Activated CD4-positive, alpha-beta memory T cell treated with anti-CD3 and anti-CD28 coated beads, Interleukin-2, amount 10 ng/mL, durations not matched to agents 7 days and 5 days (primary cell): ENCODE measurements at places on chromosomes 13 and 19.

DNA sequence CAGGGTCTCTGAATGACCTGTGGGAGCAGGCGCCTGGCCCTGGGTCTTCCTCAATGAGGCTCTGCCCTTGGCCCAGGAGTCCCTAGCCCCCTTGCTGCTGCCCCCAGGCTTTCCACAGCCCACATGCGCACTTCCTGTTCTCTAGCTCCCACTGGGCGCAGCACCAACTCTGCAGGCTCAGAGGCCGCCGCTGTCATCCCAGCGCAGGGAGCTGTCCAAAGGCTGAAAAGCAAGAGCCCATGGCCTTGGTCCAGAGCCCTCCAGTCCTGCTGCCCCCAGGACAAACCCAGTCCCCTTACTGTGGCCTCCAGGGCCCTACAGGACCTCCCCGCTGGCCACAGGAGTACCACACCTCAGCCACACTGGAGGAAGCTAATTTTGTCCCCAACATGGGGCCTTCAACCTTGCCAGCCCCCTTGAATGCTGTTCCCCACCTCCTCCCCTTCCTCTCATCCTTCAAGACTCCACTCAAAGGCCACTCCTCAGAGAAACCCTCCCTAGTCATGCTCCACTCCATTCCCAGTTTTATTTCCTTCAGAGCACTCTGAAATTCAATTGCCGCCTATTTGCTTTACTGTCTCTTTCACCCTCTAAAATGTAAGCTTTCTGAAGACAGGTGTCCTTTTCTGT is 8.0 kb upstream of the POU2F2 start:
- peak; percentile 46 for DNase-seq

DNA sequence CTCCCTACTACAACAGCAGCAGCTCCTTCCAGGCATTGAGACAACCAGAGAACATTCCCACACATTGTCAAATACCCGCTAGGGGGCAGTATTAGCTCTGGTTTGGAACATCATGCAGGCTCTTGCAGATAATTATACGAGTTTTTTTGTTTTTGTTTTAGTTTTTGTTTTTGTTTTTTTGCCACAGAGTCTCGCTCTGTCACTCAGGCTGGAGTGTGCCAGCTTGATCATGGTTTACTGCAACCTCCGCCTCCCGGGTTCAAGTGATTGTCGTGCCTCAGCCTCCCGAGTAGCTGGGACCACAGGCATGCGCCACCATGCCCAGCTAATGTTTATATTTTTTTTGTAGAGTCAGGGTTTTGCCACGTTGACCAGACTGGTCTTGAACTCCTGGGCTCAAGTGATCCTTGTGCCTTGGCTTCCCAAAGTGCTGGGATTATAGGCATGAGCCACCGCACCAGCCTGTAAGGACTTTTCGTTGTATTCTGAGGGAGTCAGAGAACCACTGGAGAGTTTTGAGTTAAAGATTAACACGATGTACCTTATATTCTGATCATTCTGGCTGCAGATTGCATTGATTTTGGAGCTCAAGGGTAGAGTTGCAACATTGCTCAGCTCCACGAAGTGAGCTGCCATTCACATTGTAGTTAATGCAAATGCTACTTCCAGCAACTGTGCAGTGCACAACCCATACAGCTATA is 41.7 kb upstream of the CEACAM20 start:
- DNase-seq = peak; percentile 56

DNA sequence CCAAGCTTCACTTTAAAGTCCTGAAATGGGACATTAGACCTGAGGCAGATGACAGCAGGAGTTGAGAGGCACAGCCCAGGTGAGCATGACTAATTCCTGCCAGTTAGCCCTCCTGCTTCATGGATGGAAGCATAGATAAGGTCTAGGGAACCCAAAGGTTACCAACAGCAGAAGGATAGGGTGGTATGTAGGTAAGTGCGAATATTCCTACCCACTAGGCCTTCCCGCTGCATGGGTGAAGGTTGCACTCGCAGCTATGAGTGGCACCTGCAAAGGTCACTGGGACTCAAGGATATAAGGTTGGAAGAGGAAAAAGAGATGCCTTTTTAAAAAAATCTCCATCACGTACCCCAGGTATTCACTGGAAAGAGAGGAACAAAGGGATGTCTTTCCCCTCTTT is 12.2 kb upstream of the MLLT1 start:
- DNase-seq = no peak

DNA sequence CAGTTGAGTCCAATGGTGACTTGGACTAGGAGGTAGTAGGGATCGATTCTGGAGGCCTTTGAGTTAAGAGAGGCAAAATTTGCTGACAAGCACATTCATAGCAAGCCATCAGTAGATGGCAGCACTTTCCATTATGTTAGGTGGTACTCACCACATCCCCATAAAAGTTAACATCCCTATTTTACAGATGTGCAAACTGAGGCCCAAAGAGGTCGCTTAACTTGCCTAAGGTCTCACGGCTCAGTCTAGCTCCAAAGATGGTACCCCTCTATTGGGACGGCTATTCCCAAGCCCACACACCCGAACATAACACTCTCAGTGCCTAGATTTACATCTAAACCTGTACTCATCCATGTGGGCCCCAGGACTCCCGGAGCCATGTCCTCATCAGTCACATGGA is 21.5 kb upstream of the FOSB start:
- DNase-seq = no peak

GRCh38 chr13:27120011-27120410 is 51.6 kb downstream of the USP12 start:
- no peak for DNase-seq

DNA sequence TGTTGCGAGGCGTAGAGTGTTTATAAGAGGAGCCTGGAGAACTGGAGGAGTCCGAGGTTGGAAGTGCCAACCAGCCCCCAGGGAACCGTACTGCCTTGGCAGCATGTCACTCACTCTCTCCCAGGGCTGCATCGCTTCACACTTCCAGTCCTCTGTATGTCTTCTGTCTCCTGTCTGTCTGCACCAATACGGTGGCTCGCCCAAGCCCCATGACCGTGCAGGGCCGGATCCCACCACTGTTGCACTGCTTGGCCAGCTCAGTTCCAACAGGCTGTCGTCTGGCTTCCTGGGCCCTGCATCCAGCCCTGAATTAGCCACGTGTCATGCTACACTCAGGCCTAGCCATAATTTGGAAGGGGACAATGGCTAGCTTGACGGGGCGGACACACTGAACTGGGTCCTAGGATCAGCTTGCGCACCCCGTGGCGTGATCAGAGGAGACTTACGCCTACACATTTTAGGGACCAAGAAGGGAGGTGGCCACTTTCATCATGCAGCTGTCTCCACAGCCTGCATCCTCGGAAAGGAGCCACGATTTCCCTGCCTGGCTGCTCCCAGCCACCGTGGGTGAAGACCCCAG is 147.1 kb downstream of the URI1 start:
- no peak for DNase-seq

DNA sequence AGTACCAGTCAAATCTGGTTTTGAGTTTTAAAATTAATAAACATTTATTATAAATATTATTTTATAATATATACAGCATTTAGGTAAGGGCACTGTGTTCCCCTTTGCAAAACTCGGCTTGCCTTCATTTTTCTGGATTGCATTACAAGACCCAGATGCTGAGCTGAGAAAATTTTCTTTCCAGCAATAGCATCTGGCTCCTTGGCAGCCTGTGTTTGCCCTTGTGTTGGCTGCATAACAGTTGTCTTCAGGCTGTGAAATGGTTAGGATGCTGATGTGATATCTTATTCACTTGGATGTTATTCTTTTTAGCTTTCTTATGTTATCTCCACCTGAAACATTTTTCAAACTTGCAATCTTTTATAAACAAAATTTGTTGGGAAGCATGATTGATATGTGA is 784.4 kb downstream of the DACH1 start:
- no peak for DNase-seq

GRCh38 chr13:61994174-61994573 is 578.5 kb upstream of the PCDH20 start:
- no peak for DNase-seq

DNA sequence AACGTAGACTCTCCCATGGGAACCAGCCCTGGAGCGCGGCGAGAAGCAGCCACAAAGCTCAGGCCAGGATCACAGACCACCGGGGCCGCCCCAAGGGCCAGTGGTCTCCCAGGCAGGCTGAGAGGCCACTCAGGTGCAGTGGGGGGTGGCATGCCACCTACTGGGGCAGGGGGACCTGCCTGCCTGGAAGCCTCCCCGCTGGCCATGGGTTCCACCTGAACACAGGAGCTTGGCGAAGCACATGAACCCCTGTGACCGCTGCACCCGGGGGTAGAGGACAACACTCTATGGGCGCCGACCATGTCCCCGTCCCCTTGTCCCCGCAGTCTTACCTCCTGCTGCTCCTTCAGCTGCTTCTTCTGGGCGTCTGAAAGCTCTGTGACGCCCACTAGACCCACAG is 6.8 kb upstream of the TM6SF2 start:
- no peak for DNase-seq

- DNase-seq = peak; percentile 69
Measured at GRCh38 chr19:58181902-58182576, 822 bp upstream of the ZNF274 start.

- peak; percentile 66 for DNase-seq
Measured at GRCh38 chr13:79522583-79522982, 41.6 kb downstream of the NDFIP2 start.

- DNase-seq = no peak
Measured at GRCh38 chr13:51781246-51782022, 22.5 kb downstream of the DHRS12 start.

DNA sequence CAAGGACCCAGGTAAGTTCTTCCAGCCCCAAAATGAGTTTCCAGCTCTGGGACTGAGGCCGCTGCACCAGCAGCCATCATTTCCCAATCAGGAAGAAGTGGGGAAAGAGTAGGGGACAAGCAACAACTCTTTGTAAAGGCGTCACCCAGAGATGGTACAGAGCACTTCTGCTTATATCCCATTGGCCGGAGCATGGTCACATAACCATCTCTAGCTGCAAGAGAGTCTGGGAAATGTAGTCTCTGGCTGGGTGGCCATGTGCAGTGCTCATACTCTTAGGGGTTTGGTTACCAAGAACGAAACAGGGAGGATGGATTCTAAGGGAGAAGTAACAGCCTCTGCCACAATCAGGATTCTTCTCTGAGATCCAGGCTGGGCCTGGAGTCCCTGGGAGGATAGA is 26.3 kb downstream of the CKM start:
- DNase-seq = no peak

DNA sequence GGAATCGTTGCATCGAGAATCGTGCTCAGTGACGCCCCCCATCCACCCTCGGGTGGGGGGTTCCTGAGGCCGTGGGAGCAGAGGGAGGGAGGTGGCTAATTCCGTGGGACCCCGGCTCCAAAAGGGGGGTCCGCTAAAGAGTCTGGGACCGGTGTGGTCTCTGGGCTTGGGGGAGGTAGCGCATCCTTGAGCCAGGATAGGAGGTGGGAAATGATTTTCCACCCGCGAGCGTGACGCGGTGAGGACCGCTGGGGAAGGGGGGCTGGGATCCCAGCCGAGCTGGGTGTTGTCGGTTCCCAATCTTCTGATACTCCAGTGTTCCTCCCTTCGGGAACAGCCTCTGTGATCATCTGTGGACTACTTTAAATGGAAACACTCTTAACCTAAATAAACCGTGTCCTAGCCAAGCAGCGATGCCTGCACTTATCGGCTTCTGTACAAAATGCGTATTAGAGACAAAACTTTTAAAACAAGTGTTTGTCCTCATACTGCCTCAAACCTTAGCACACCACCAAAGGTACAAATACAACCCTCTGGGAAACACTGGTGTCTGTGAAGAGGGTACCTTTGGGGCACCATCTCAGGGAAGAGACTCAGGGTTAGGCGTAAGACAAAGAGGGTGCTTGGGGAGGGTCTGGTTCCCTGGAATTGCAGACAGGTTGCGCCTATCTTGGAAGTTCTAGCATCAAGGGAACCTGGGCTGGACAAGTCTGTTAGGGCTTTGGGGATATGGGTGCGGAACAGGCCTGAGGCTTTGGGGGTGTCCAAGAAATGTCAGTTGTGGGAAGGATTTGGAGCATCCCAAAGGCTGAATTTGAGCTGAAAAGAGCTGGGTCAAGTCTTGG is 16.0 kb downstream of the KCNC3 start:
- DNase-seq = no peak

DNA sequence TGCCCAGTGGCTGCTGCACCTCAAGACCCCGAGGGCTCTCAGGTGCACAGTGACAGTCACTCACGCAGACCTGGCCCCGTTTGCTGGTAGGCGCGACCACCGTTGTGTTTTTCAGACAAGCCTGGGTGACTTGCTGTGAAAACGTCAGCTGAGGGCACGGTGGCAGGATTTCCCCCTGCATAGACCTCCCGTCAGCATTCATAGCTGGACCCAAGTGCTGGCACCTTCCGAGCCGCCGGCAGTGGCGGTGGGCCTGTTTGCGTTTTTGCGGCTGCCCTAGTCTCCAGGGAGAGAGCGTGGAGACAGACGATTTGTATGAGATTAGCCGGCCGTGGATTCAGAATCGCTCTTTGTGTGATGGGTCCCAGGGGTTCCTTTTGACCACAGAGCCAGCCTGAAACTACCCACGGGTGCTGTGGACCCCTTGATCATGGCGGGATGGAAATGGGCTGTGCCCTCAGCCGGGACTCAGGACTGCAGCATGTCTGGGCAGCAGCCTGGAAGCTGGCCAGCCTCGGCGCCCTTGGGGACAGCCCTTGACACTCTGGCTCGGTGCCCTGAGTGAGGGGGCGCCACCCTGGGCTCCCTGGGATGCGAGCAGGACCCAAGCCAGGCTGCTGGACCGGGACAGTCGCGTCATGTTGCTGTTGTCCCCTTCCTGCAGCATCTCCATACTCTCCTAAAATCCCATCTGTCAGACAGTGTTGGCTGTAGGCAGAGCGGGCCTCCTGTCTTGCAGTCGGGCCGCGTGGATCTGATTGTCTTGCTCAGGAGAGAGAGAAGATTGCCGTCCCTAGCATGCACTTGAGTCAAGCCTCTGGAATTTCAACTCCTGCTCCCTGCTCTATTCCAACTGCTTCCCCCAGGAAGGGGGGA is 8.6 kb downstream of the KDM4B start:
- DNase-seq = no peak

GRCh38 chr19:5789886-5790558 is 941 bp downstream of the DUS3L start:
- no peak for DNase-seq

DNA sequence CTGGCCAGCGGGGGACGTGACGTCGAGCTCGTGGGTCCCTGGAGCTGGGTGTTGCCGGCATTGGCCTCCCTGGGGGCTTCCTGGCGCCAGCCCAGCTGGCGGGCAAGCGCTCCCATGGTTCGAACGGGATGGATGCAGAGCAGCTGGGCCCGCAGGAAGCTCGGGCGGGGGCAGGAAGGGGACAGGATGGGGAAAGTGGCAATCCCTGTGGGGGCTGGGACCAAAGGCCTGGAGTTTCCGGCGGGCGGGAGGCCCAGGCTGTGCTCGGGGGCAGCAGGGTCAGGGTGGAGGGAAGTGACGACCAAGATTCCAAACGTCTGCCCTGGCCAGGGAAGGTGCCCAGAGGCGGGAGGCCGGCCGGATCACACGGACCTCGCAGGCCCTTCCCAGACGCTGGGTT is 19.3 kb downstream of the PALM start:
- no peak for DNase-seq
